T-helper 2 cell treated with Interferon-gamma antibody and Interleukin-4, amounts not matched to agents 100 ng/mL and 5 ng/mL, for 36 hours (primary cell): ENCODE measurements at places on chromosomes 5 and 9. TPM values are rescaled to one million over a fixed set of nuclear protein-coding genes. Genes with fewer than 3 reads are reported as not detected.

Gene PDCD1LG2
- 2.5 TPM in 2 replicates for total RNA-seq

Gene IL5
- total RNA-seq: 7.3 and 7.7 TPM in 2 replicates

Gene RLN2
- 1.4 and 1.8 TPM in 2 replicates for total RNA-seq

Gene ZNF484
- 11.4 and 11.5 TPM in 2 replicates for total RNA-seq

Gene CDC20B
- total RNA-seq: 0.14 and 0.32 TPM in 2 replicates

Gene ACTBL2
- not detected in 2 replicates for total RNA-seq

Gene BTNL9
- total RNA-seq: not detected in 2 replicates

Gene SIT1
- 198 and 205 TPM in 2 replicates for total RNA-seq

Gene FOXD4L6
- not detected in 2 replicates for total RNA-seq

Gene ANKDD1B
- 0.23 and 0.59 TPM in 2 replicates for total RNA-seq

Gene PPP3R2
- not detected in 2 replicates for total RNA-seq

Gene PCDHGC4
- total RNA-seq: 0.05 TPM in 1 of 2 replicates, not detected in the other

Gene BARX1
- total RNA-seq: 0.20 TPM in 1 of 2 replicates, not detected in the other

Gene CXCL14
- not detected in 2 replicates for total RNA-seq

Gene AMBP
- not detected in 2 replicates for total RNA-seq

Gene DND1
- 2.8 and 3.2 TPM in 2 replicates for total RNA-seq

Gene SPEF2
- total RNA-seq: 4.8 and 6.3 TPM in 2 replicates

Gene NXNL2
- not detected in 2 replicates for total RNA-seq

Gene NR5A1
- total RNA-seq: not detected in 2 replicates

Gene CAAP1
- total RNA-seq: 18.4 and 21.3 TPM in 2 replicates

Gene TNFSF8
- 48.5 and 51.1 TPM in 2 replicates for total RNA-seq

Gene LHFPL2
- 0.52 TPM in 1 of 2 replicates, not detected in the other for total RNA-seq

Gene SURF6
- total RNA-seq: 17.9 and 19.0 TPM in 2 replicates

Gene RGS3
- total RNA-seq: 39.5 and 42.7 TPM in 2 replicates

Gene SLC25A2
- total RNA-seq: 0.25 and 0.59 TPM in 2 replicates

Gene EPB41L4A
- 0.64 and 0.70 TPM in 2 replicates for total RNA-seq

Gene PCDHGA7
- total RNA-seq: 0.30 TPM in 2 replicates

Gene SHROOM1
- 1.9 and 3.0 TPM in 2 replicates for total RNA-seq

Gene RALGDS
- 65.7 and 70.0 TPM in 2 replicates for total RNA-seq

Gene TMEM215
- not detected in 2 replicates for total RNA-seq

Gene KIF3A
- total RNA-seq: 18.6 and 19.8 TPM in 2 replicates

Gene PDGFRB
- total RNA-seq: 1.8 and 4.1 TPM in 2 replicates

Gene NUTM2F
- total RNA-seq: not detected in 2 replicates

Gene STARD4
- 68.7 and 69.1 TPM in 2 replicates for total RNA-seq

Gene TNFAIP8
- 108 and 115 TPM in 2 replicates for total RNA-seq

Gene TMEFF1
- total RNA-seq: 0.16 and 0.27 TPM in 2 replicates

Gene TEK
- not detected in 2 replicates for total RNA-seq

Gene FGFR4
- 0.91 and 1.5 TPM in 2 replicates for total RNA-seq

Gene IFNA21
- not detected in 2 replicates for total RNA-seq

Gene PCDHA13
- not detected in 2 replicates for total RNA-seq

Gene ADCY2
- total RNA-seq: not detected in 2 replicates

Gene PPP1R26
- 1.0 and 1.1 TPM in 2 replicates for total RNA-seq

Gene MEIKIN
- not detected in 2 replicates for total RNA-seq

Gene MYOT
- total RNA-seq: not detected in 2 replicates

Gene TAF1L
- total RNA-seq: 0.05 and 0.07 TPM in 2 replicates

Gene SHISAL2B
- total RNA-seq: not detected in 2 replicates

Gene PCDHGB4
- 0.18 and 0.23 TPM in 2 replicates for total RNA-seq

Gene GHR
- not detected in 2 replicates for total RNA-seq

Gene TNC
- total RNA-seq: 0.14 TPM in 1 of 2 replicates, not detected in the other

Gene NPR3
- not detected in 2 replicates for total RNA-seq

Gene SLC36A2
- not detected in 2 replicates for total RNA-seq

Gene C9
- not detected in 2 replicates for total RNA-seq

Gene PCDHGA6
- 0.57 and 0.70 TPM in 2 replicates for total RNA-seq

Gene PCDHB7
- not detected in 2 replicates for total RNA-seq

Gene SAXO1
- total RNA-seq: not detected in 2 replicates
